ENCODE measurements at places on chromosomes 16 and 17.

- DNase-seq: no peak
Observed at GRCh38 chr16:60586493-60586892, 1449.7 kb downstream of the CDH8 start.

DNA sequence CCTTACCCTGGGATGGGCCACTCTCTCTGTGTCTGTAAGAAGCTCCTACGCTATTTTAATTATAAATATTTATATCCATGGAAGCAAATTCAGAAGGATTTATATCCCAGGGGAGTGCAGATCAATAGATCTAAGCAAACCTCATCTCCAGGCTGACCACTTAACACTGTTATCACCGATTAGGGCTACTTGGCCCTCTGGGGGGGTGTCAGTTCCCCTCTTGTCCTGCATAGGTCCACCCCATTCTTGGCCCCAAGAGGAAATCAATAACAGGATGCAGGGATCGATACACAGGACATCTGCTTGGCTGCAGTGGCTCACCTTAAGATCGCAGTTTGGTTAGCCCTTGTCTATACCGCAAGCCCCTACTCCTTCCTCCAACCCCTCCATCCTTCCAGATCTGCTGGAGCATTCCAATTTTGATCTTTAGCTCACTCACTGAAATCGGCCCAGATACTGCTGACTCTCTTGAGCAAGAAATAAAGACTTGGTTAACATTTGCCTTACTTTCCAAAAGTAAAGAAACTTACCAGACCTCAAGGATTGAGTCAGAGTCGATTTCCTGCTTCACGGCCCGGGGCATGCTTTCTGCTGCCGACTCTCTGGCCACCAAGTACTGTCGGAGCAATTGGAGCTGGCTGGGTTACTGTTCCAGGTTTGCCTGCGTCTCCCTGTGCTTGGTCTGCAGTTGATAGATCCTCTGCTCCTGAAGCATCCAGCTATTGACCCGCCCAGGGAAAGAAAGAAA lies 112.3 kb upstream of the PMFBP1 start:
- DNase-seq: no peak

GRCh38 chr17:76535788-76536510 lies 1.6 kb downstream of the CYGB start:
- DNase-seq: no peak

DNA sequence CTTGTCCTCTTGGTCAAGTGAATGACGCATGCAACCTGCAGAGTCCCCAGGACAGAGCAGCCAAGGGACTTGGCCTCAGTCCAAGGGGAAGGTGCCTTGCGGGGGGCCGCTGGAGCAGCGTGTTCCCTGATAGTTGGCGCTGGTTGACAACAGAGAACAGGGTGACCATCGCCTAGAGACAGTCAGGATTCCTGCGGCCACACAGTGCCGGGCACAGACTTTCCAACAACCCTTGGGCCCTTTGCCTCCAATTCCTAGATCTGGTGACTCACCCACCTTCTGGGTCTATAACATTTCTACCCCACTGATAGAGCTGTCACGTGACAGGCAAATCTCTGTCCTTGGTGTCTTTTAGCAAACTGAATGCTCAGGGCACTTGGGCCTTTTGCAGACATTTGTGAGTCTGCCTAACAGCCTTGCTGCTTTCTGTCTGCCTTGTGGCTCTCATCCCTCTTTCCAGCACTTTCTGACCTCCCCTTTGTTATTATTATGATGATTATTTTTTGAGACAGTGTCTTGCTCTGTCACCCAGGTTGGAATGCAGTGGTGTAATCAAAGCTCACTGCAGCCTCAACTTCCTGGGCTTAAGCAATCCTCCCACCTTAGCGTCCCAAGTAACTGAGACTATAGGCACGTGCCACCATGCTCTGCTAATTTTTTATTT lies 11.9 kb upstream of the TEDC2 start:
- no peak for DNase-seq

- DNase-seq: no peak
Observed at GRCh38 chr17:81259058-81259605, 20.0 kb downstream of the NDUFAF8 start.

DNA sequence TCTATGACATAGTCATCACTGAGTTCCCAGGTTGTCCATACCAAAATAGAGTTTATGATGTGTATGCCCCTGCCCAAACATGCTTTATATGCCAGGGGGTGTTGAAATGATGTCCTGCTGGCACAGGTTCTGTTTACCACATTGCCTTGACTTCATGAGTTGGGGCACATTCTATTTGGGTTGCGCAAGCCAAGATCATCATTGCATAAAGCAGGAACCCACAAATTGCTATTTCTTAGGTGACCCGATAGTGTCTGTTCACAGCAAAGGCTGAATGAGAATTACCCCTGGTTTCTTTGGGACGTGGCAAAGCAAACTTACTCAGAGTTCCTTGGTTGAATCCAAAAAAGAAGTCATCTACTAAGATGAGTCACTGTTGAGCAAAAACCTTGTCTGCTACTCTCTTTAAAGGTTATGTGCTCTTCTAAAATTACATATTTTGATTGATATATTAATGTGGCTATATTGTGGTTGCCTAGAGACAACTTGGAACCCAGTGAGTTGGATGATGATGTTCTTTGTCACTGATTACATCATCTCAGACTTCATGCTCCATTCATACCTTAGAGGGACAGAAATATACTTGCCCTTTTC lies 912.6 kb upstream of the SOX9 start:
- no peak for DNase-seq

- DNase-seq: no peak
Observed at GRCh38 chr17:57487573-57487972, 231.2 kb downstream of the MSI2 start.

Data from naive thymus-derived CD4-positive, alpha-beta T cell (primary cell).